Suppressor macrophage (primary cell): ENCODE measurements at places on chromosomes 7 and 10.

DNA sequence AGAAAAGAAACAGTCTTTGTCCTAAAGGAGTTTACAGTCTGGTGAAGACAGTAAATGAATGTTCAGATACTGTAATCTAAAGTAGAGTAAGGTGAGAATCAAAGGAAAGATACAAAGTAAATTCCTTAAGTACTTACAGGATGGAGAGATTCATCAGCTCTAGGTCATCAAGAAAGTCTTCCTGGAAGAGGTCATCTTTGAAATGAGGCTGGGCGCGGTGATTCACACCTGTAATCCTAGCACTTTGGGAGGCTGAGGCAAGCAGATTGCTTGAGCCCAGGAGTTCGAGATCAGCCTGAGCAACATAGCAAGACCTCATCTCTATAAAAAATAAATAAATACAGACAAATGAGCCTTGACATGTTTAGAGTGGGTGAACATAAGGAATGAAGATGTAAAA is 18.3 kb downstream of the FHIP2A start:
- no peak for DNase-seq

DNA sequence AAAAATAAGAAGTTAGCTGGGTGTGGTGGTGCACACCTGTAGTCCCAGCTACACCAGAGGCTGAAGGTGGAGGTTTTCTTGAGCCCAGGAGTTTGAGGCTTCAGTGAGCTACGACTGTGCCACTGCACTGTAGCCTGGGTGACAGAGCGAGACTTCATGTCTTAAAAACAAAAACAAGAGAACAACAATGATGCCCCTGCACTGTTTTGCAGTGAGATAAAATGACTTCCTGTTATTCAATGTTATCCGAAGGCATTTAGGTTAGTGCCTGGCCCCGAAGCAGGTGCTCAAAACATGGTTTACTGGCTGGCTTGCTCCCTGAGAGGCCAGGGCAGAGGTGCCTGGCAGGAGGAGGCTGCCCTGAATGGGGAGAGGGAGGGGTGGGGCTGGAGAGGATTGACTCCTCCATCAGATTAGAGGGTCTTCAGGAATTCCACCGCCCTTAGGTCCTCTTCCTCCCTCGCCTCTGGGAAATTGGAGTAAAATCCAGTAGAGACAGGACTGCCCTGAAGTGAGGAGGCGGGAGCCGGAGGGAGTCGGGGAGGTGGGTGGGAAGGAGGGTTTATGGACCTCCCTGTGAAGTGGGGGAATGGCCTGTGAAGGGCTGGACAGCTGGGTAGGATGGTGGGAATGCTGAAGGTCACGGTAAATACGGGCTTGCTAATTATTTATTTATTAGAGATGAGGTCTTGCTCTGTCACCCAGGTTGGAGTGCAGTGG is 6.8 kb upstream of the CLDN4 start:
- DNase-seq, result no peak

- no peak for DNase-seq
Observed at GRCh38 chr7:21543528-21544302, 876 bp downstream of the DNAH11 start.

DNA sequence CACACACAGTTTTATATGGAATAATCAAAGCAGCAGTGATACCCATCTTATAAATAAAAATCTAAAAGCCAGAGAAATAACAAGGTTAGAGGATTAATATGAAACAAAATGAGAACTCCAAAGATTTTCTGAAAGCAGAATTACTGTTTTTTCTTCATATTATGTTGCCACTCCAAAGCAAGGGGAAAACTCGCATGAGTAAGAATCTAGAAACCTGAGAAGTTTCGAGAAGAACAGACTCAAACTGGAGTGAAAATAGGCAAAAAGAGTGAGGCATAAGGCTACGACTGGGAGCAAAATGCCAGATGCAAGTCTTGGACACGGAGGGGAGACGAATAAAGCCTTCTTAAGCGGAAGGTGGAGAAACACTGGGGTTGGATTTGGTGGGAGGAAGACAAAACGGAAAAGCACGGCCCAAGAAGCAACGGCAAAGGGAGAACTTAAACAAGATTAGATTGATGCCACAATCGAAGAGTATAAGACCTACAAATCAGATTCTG is 923 bp downstream of the TNPO3 start:
- DNase-seq, result no peak

GRCh38 chr10:118805146-118805545 is 50.4 kb upstream of the CACUL1 start:
- no peak for DNase-seq

DNA sequence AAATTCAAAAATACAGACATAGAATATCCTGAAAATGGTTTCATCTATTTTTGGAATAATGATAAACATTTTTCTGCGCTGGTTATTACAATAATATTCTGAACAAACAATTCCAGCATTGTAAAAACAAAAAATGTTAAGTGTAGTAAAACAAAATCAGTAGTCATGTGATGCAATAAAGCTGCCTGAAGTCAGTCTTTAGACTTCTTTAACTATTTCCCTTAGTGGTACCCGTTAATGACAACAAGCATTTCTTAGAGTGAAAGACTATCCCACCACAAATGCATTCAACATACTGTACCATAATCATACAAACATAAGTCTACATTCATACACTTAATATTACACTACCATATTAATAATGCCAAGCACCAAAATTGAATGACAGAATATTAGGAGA is 1.6 kb downstream of the SKAP2 start:
- peak; percentile 14 for DNase-seq

DNA sequence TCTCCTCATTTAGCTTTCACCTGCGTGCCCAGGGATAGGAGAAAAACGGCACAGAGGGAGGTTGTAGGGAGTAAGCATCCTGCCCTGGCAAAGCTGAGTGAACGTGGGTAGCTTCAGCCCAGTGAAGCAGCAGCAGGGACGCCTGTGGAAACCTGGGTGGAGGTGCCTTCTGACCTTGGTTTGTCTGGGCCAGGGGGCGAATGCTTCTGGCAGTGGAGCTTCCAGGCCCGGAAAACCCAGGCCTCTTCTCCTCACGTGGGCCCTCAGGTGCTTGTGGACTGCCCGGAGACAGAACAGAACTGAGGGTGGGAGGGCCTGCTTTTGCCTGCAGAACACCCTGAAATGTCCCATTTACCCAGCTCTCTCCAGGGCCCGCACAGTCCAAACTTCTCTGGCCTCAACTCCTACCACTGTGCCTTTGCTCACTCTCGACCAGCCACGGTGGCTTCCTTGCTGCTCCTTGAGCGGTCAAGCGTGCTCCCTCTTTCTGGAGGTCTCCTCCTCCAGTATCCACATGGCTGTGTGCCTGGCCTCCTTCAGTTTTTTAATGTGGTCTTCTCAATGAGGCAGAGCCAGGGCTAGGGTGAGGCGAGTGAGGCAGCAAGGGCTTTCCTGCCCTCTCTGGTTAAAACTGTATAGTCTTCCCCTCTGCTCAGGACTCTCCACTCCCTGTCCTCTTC is 62.4 kb downstream of the TMEM209 start:
- DNase-seq, result no peak

DNA sequence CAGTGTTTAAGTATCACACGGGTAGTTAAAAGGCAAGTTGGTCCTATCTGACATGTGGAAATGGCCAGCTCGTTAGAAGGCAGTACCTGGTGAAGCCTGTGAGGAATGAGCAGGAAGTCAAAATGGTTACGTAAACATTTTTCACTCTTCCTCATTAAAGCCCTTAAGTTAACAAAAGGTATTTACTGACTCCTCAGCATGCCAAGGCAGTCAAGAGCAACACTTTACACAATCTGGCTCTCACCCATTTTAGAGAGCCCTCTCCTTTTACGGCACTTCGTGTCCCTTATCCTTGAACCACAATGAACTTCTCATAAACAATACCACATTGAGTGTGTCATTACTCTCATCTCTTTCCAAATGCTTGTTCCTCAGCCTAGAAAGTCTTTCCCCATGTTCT is 11.0 kb upstream of the RSBN1L start:
- peak; percentile 52 for DNase-seq

DNA sequence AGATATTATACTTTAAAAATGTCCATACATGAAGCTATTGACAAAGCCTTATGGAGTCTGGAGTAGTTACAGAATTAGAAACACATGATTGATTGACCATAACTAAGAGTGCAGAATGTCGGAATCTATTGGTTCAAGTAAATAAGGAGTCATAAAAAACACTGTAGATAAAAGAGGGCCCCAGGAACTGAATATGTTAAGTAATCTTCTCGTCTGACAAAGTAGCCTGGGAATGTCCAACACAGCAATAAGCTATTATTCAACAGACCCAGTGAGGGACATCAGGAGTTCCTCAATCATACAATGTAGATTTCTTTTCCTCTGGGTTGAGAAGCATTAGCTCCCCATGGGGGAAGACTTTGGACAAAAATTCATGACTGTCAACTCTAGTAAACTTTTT is 782.0 kb downstream of the SUGCT start:
- no peak for DNase-seq

- no peak for DNase-seq
Observed at GRCh38 chr10:132574783-132575319, 37.3 kb downstream of the INPP5A start.

GRCh38 chr7:22435105-22435504 is 64.9 kb downstream of the STEAP1B start:
- no peak for DNase-seq
